Anterior cingulate cortex (tissue), 58 donors: ENCODE measurements at places on chromosomes 5 and 9.
A peak's percentile ranks its signal among the peaks of the same experiment; 100 is the strongest.

- DNase-seq, result no peak
Measured at GRCh38 chr5:33513462-33514185, 72.9 kb downstream of the TARS1 start.

- no peak for DNase-seq
Measured at GRCh38 chr5:76583163-76584047, 39.8 kb downstream of the F2RL2 start.

DNA sequence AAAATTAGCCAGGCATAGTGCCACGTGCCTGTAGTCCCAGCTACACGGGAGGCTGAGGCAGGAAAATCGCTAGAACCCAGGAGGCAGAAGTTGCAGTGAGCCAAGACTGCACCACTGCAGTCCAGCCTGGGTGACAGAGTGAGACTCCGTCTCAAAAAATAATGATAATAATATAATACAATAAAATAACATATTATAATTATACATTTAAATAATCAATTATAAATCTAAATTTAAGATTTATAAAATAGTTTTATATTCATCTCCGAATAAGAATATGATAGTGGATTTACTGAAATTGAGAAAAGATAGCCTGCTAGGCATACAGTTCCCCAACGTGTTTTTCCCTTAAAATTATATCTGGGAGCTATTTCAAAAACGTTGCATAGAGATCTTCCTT, 599.6 kb downstream of the CDH18 start:
- no peak for DNase-seq

DNA sequence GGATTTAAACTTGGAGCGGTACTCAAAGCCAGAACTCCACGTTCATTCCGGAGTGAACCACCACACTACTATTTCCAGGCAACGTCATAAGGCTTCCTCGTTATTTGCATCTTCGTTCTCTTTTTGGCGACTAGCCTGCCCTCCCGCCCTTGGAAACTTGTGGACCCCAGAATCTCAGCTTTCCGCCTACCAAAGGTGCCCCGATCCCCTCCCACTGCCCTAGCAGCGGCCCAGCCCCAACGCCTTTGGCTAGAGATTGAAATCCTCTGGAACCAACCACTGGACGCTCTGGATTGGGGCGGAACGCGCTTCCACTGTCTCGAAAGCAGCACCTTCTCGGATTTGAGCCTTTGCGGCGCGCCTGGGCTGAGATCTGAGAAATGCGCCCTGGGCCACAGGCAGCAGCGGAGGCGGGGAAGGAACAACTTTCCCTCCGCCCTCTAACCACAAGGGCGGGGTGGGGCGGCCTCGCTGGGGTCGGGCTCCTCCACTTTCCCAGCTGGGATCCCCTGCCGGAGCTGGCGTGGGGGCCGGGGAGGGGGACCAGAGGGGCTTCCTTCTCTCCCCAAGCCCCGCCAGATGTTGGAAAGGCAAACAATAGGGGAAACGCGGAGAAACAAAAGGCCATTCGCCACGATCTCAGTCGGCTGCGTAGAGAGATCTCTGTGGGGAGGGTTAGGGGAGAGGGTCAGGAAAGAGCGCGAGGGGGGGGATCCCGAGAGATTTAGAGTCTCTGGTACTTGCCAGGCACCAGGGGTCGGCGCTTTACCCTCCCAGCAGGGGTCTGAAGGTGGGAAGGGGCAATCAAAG, 1.3 kb downstream of the MOB3B start:
- DNase-seq, result peak; percentile 56

DNA sequence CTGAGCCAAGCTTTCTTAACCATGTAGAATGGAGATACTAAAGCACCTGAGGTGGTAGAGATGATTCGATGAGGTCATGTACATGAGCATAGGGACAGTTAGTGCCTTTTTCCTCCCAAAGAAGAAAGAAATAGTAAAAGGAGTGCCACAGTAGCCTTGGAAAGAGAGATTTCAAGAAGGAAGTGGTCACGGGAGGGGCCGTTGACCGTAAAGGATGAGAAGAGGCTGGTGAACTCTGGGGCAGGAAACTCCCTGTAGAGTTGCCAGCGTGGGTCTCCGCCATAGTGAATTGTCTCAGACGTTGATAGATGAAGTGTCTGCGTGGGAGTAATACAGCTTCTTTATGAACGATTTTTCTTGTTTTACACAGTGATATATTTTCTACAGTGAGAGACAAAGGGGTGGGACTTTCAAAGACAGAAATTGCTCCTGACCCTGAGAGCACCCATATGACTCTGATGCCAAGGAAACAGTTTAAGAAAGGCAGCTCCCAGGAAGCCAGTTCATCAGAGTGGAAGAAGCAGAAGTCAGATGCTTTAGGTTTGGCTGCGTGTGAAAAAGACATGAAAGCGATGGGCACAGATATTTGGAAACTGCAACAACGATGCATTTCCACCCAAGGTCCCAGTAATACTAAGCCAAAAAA, 41.3 kb downstream of the UGCG start:
- DNase-seq, result no peak

- DNase-seq, result no peak
Measured at GRCh38 chr9:106065136-106065535, 370.8 kb downstream of the TMEM38B start.

DNA sequence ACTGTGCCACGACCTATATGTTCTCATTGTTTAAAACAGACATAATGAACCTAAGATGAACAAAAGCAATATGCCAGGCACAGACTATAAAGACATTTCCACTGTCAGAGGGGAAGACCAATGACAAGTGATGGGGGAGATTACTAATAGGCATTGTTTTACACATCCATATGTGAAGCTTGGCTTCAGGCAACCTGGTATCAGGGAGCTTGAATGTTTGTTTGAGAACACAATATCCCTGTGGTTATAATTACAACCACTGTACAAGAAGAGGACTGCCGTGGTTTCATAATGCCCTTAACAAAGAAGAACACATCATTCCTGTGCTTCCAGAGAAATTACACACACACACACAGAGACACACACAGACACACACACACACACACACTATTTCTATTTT, 385.7 kb downstream of the BNC2 start:
- no peak for DNase-seq

DNA sequence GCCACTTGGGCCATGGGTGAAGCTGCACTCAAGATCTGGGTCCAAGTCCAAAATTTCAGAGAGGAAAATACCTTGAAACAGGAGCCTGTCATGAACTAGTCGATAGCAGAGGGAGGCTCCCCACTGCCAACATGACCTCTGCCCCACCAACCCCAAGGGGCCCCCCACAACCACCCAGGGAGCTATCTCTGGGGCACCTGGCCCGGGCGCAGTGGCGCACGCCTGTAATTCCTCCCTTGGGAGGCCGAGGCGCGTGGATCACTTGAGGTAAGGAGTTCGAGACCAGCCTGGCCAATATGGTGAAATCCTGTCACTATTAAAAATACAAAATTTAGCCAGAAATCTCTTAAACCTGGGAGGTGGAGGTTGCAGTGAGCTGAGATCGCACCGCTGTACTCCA, 20.1 kb upstream of the HMCN2 start:
- no peak for DNase-seq

GRCh38 chr9:72627147-72627546, 105.7 kb downstream of the TMC1 start:
- no peak for DNase-seq

GRCh38 chr9:119722384-119722783, 353.1 kb upstream of the BRINP1 start:
- DNase-seq, result no peak

DNA sequence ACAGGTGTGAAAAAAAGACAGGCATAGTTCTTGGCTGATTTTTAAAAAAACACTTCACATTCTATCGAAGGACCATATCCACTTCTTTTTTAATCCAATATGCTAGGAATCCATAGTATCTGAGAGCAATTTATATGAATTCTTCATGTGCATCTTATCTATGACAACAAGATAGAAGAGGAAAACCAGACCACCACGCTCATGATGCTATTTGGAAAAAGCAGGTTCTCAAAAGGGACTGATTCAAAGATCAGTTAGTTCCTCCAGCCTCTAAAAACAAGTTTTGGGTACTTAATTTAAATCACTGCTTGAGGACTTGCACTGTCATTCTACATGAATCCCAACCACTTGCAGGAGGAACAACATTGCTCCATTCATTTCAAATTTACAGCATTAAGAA, 6.3 kb downstream of the MEF2C start:
- no peak for DNase-seq

GRCh38 chr5:159567461-159567860, 237.2 kb upstream of the IL12B start:
- DNase-seq, result no peak

GRCh38 chr9:136850866-136851775, 1.0 kb upstream of the MAMDC4 start:
- no peak for DNase-seq
